CD4-positive, alpha-beta T cell treated with Interleukin-12 subunit alpha and Interleukin-12 subunit beta, for 1 hour (primary cell): ENCODE measurements at places on chromosomes 13 and 19.
A peak's percentile ranks its signal among the peaks of the same experiment; 100 is the strongest.

DNA sequence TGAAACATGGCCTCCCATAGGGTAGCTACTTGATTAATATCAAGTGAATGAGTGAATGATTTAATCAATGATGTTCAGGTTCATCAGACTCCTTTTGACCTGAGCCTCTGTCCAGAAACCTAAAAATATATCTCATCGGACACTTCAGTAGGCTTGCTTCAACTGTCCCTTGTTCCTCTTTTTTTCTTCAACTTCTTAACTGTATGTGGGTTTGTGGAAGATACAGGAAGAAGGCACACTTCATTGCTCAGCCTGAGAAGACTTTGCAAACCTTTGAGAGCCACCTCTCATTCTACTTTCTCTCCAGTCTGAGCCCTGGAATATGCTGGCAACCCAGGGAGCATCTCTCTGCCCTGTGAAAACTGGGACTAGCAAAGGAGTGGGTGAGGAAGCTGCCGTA, 557.0 kb downstream of the FGF9 start:
- no peak for DNase-seq

DNA sequence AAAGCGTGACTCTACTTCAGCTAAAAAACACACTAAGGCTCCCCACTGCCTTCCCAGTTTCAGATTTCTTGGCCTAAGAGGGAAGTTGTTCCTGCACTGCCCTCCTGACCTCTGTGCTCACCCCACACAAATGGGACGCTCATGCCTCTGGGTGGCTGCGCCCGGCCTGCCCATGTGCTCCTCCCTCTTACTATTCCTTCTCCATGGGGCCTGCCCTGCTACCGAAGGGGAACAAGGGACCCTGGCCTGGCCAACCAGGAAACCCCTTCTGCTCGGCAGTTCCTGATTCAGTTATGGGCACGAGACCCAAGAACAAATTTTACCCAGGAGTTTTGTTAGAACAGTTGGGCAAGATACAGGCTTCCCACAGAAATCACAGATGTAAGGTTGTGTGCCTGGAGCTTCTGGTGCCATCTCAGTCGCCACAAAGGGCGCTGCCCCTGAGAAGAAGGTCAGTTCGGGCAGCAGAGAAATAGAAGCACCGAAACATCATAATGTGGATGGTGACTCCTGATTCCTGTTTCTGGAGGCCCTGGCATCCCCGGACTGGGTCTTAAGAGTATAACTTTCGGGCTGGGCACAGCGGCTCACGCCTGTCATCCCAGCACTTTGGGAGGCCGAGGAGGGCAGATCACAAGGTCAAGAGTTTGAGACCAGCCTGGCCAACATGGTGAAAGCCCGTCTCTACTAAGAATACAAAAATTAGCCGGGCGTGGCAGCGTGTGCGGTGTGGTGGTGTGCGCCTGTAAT, 5.4 kb upstream of the PLPP2 start:
- no peak for DNase-seq

- DNase-seq: no peak
These were observed 11.8 kb upstream of the FBN3 start for GRCh38 chr19:8161135-8161646.

DNA sequence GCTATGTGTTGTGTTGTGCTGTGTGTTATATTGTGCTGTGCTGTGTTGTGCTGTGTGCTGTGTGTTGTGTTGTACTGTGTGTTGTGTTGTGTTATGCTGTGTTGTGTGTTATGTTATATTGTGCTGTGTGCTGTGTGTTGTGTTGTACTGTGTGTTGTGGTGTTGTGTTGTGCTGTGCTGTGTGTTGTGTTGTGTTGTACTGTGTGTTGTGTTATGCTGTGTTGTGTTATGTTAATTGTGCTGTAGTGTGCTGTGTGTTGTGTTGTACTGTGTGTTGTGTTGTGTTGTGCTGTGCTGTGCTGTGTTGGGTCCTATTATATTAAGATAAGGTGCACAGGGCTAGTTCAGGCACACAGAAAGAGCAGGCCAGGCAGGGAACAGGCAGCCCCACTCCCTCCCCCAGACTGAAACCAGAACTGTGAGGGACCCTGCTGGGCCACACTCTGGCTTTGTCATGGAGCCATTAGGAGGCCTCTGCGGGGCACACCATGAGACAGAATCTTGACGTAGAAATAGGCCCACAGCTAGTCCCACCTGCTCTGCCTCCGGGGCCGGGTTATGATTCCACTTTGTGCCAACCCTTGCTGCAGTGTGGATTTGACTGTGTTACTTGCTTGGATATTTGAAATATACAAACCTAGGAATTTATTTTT, 12.1 kb downstream of the SOX1 start:
- no peak for DNase-seq

DNA sequence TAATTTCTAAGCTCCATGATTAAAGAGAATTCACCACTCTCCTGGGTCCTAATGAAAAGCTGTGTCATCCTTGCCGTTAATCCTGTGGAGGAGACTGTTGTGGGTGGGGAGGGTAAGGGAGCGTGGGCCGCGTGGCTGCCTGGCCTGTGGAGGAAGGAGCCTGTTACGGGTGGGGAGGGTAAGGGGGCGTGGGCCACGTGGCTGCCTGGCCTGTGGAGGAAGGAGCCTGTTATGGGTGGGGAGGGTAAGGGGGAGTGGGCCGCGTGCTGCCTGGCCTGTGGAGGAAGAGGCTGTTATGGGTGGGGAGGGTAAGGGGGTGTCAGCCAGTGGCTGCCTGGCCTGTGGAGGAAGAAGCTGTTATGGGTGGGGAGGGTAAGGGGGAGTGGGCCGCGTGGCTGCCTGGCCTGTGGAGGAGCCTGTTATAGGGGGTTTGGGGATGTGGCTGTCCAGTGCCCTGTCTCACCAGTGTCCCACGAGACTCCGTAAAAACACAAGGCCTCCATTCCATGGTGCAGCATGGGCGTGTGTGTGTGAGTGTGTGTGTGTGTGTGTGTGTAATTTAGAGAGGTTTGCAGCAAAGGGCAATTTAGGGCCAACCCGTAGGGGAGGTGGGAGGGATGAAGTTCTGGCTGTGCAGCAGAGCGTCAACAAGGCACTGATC, 15.6 kb upstream of the DCUN1D2 start:
- DNase-seq: no peak

DNA sequence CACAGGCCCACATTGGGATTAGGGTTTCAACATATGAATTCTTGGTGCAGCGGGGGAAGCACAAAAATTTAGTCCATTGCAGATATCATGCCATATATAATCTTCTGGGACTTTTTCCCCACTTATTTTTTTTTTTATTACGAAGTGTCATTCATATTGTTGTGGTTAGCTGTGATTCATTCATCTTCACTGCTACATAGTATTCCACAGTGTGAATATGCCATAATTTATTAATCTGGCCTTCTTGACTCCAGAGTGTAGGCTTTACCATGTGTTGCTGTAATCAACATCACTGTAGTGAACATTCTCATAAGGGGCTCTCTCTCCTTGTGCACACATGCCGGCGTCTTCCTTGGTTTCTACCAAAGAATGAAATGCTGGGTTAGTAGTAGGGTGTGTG, 53.4 kb upstream of the RGCC start:
- DNase-seq: no peak

- DNase-seq: peak; percentile 54
These were observed 3.4 kb downstream of the PRR36 start for GRCh38 chr19:7870571-7871436.

DNA sequence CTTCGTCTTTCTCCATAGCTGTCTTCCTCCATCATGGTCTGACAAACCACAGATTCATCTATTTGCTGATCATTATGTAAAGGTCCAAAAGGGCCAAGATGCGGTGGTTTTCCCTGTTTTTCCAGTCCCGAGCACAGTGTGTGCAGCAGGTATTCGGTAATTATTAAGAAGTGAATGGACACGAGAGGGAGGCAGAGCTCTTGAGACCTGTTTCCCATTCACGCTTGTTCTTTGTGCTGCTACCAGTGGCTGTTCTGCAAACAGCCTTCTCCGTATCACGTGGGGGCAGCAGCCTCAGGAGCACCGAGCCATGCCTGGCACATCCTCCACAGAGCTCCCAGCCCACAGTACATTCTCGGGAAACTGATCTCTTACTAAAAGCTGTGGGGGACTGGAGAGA, 50.3 kb downstream of the CCDC70 start:
- DNase-seq: no peak

GRCh38 chr19:6402058-6402457, 9.1 kb upstream of the GTF2F1 start:
- DNase-seq: no peak

DNA sequence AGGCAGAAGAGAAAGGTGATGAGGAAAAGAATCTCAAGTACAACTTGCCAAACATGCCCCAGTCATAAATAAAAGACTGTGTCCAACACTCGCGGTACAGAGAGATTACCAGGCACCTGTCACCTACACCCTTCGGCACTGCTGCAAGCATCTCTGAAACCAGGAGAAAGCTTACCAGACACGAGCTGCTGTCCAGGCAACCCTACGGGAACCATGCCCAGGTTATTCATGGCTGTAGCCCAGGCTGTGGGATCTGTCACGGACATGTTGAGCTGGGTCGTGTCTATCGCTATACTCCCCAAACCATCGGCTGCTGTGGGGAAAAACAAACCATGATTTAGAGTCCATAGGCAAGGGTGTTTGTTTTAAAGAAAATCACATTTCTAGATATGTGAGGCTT, 375.0 kb downstream of the ENOX1 start:
- DNase-seq: no peak
